ENCODE measurements at places on chromosomes 7 and 10.
A peak's percentile ranks its signal among the peaks of the same experiment; 100 is the strongest.

GRCh38 chr7:123792547-123792946 lies 43.7 kb upstream of the WASL start:
- no peak overlapping the region for H3K4me3 ChIP-seq
- no peaks in the 10 kb centered on the region for H3K27me3 ChIP-seq
- DNase-seq = no peak
- H3K27ac ChIP-seq = no peak overlapping the region

GRCh38 chr10:129192344-129193128 lies 274.5 kb upstream of the MGMT start:
- H3K27me3 ChIP-seq = peaks cover 3% of the 10 kb centered on the region
- H3K36me3 ChIP-seq = no peaks in the 10 kb centered on the region
- no peak overlapping the region for H3K27ac ChIP-seq
- no peak overlapping the region for H3K4me3 ChIP-seq

DNA sequence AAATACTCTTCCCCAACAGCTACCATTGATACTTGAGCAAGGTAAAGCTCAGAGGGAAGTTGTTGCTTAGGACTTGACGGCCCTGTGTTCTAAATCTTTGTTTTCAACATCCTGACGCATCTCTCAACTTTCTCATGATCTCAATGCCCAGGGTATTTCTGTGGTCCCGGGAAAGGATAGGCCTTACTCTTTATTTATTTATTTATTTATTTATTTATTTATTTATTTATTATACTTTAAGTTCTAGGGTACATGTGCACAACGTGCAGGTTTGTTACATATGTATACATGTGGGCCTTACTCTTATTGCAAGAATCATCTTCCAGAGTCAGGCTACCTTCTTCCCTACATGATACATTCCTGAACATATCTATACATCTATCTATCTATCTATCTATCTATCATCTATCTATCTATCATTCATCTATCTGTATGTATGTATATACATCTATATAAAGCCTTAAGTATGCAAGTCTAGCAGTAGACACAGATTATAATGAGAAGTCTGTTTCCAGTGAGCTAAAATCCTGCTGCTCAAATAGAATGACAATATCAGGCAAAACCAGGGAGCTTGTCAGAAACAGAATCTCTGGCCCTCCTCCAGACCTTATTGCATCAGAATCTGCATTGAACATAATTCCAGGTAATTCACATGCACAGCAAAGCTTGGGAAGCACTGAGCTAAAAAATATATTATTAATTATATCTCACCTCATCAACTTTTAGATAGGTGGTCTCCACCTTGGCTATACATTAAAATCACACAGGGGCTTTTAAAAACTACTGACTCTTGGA lies 12.2 kb upstream of the CPA5 start:
- peaks cover 23% of the 10 kb centered on the region for H3K27me3 ChIP-seq
- H3K4me1 ChIP-seq = no peaks in the 10 kb centered on the region
- no peak overlapping the region for H3K4me3 ChIP-seq
- no peak overlapping the region for H3K27ac ChIP-seq
- no peaks in the 10 kb centered on the region for H3K36me3 ChIP-seq
- DNase-seq = no peak

- DNase-seq = no peak
- no peak overlapping the region for H3K4me3 ChIP-seq
- H3K27me3 ChIP-seq = peaks cover 4% of the 10 kb centered on the region
- H3K27ac ChIP-seq = no peak overlapping the region
- no peaks in the 10 kb centered on the region for H3K36me3 ChIP-seq
Observed at GRCh38 chr7:78055001-78055573, 256.5 kb downstream of the PHTF2 start.

- H3K27me3 ChIP-seq = no peaks in the 10 kb centered on the region
- H3K4me3 ChIP-seq = no peak overlapping the region
- H3K27ac ChIP-seq = no peak overlapping the region
- no peak for DNase-seq
- no peaks in the 10 kb centered on the region for H3K4me1 ChIP-seq
- no peaks in the 10 kb centered on the region for H3K36me3 ChIP-seq
Observed at GRCh38 chr10:114498413-114499111, 94.3 kb upstream of the AFAP1L2 start.

GRCh38 chr7:2440608-2441245 lies 35.5 kb downstream of the GRIFIN start:
- no peaks in the 10 kb centered on the region for H3K27me3 ChIP-seq
- H3K4me1 ChIP-seq = peaks cover 10% of the 10 kb centered on the region
- no peak for DNase-seq
- no peaks in the 10 kb centered on the region for H3K36me3 ChIP-seq
- no peak overlapping the region for H3K4me3 ChIP-seq
- no peak overlapping the region for H3K27ac ChIP-seq

- DNase-seq = peak; percentile 75
- H3K27ac ChIP-seq = peak overlapping the region; percentile 72
- H3K4me3 ChIP-seq = peak overlapping the region; percentile 28
- H3K27me3 ChIP-seq = peaks cover 1% of the 10 kb centered on the region
- peaks cover 63% of the 10 kb centered on the region for H3K4me1 ChIP-seq
Observed at GRCh38 chr10:89115876-89116627, 91.1 kb downstream of the CH25H start.

GRCh38 chr7:29684787-29685650 lies 121.3 kb upstream of the WIPF3 start:
- H3K4me1 ChIP-seq = peaks cover 11% of the 10 kb centered on the region
- peak overlapping the region; percentile 78 for H3K27ac ChIP-seq
- no peaks in the 10 kb centered on the region for H3K36me3 ChIP-seq
- peak; percentile 68 for DNase-seq
- no peaks in the 10 kb centered on the region for H3K27me3 ChIP-seq

GRCh38 chr10:132873395-132873794 lies 69.0 kb downstream of the CFAP46 start:
- no peak overlapping the region for H3K27ac ChIP-seq
- H3K27me3 ChIP-seq = peaks cover 29% of the 10 kb centered on the region
- no peaks in the 10 kb centered on the region for H3K4me1 ChIP-seq
- peaks cover 5% of the 10 kb centered on the region for H3K36me3 ChIP-seq

DNA sequence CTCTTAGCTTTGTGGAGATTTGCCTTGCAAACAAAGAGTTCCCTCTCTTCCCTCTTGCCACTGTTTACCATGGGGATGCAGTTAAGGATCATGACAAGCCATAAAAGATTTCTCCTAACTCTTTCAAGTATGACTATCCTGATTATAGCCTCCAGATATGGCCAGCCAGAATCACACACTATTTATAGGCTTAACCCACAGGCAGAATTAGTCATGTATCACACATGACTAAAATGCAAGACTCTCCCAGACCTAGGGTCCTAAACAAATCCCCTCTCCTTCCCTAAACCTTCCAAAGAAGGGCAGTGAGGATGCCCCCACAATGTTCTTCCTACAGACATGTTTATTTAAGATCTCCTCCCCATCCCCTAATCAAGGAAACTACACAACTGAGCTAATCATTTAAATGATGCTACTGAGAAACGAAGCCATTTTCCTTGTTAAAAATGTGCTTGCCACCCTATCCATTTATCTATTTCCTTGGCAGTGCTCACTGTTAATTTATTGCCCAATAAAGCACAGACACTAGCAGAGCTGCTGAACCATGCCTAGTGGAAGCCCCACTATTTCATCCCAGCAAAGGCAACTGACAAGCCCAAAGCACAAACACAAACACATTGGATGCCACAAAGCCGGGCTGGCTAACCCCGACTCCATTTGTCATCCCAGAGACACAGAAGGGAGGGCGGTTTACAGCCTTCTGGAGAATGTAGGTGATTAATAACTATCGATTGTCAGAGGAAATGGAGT lies 363.4 kb downstream of the KCNMA1 start:
- no peaks in the 10 kb centered on the region for H3K27me3 ChIP-seq
- peaks cover 15% of the 10 kb centered on the region for H3K36me3 ChIP-seq
- DNase-seq = peak; percentile 96
- peaks cover 71% of the 10 kb centered on the region for H3K4me1 ChIP-seq

DNA sequence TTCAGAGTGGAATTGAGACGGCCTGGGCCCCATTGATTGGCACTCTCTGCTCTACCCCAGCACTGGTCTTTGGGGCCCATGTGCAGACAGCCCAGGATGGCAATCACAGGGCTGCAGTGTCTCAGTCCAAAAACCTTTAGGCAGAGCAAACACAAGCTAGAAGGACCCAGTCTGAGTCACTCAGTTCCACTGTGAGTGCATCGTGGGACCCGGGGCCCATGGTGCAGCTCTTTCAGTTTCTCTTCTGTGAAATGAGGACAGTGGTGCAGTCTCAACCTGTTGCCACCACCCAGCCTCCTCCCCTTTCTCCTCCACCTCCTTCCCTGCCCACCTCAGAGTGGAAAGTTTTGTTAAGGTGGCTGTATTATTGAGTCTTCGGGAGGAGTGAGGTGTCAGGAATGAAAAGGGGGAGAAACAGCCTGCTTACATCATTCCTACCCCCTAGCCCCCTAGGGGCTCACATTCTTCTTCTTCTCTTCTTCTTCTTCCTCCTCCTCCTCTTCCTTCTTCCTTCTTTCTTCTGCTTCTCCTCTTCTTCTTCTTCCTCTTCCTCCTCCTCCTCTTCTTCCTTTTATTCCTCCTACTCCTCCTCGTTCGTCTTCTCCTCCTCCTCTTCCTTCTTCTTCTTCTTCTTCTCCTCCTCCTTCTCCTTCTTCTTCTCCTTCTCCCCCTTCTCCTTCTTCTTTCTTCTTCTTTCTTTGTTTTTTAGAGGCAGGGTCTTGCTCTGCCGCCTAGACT lies 19.5 kb upstream of the CARD11 start:
- no peaks in the 10 kb centered on the region for H3K27me3 ChIP-seq
- no peaks in the 10 kb centered on the region for H3K4me1 ChIP-seq
- no peak overlapping the region for H3K27ac ChIP-seq
- no peaks in the 10 kb centered on the region for H3K36me3 ChIP-seq

DNA sequence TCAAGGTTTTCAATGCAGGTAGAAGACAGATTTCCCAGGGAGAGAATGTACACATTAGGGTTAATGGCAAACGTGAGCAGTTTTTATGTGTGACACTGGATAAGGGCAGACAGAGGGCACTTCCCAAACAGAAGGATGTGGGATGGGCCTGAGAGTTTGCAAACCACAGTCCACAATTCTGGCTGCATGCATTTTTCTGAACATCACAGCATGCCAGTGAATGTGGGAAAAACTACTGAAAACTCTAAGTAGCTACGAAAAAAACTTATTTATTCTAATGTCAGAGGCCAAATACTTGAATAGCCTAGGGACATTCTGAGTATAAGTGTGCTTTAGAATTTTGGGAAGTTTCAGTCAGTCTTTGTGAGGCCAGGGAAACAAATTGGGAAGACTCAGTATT lies 145.9 kb downstream of the NRCAM start:
- no peak for DNase-seq
- no peaks in the 10 kb centered on the region for H3K4me1 ChIP-seq
- H3K36me3 ChIP-seq = no peaks in the 10 kb centered on the region
- no peak overlapping the region for H3K27ac ChIP-seq
- peaks cover 2% of the 10 kb centered on the region for H3K27me3 ChIP-seq
- no peak overlapping the region for H3K4me3 ChIP-seq

DNA sequence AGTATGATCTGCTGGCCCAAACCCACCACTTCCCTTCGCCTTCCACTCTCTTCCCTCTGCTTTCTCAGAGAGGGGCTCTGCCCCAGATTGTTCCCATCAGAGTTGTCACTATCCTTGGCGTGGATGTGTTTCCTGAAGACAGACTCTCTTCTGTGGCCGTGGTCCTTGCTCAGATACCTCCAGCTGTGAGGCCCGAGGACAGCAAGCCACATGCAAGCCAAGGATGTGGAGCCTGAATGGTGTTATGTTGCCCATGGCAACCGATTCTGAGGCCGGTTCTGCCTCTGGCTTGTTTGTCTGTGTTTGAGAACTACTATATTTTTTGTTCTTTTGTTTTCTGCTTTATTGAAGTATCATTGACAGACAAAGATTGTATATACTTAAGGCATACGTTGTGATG lies 247.4 kb upstream of the PODXL start:
- H3K27ac ChIP-seq = no peak overlapping the region
- H3K27me3 ChIP-seq = peaks cover 18% of the 10 kb centered on the region
- DNase-seq = no peak

- H3K27me3 ChIP-seq = no peaks in the 10 kb centered on the region
- H3K36me3 ChIP-seq = no peaks in the 10 kb centered on the region
- no peak overlapping the region for H3K27ac ChIP-seq
- no peaks in the 10 kb centered on the region for H3K4me1 ChIP-seq
Observed at GRCh38 chr7:124364283-124364682, 331.4 kb upstream of the TMEM229A start.

DNA sequence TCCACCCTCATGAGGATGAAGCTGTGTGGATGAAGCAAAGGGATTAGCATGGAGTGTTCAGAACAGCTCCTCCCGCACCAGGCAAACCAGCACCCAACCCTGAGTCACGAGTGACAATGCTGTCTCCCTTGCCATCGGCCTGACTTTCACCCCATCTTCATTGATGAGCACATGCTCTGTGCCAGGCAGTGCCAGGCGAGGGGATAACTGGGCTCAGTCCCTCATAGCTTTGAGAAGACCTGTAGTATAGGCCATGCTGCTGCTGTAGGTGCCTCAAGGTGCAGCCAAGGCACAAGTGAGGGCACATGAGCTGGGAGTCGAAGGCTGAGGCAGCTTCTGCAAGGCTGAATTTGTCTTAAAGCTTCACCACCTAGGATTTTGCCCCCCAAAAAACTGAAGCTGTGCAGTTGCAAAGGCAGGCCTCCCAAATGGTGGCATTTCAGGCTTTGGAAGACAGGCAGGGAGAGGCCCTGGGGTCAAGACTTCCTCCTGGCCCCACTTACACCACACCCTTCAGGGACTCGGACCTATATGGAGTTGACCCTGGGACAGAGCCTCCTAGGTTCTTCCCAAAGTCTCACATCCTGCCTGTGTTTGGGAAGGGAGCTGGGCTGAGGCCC lies 54.2 kb upstream of the GDF10 start:
- no peak for DNase-seq
- H3K27me3 ChIP-seq = peaks cover 50% of the 10 kb centered on the region
- no peak overlapping the region for H3K4me3 ChIP-seq
- H3K4me1 ChIP-seq = no peaks in the 10 kb centered on the region
- no peak overlapping the region for H3K27ac ChIP-seq

GRCh38 chr10:1424648-1425047 lies 312.7 kb downstream of the ADARB2 start:
- no peak overlapping the region for H3K4me3 ChIP-seq
- no peaks in the 10 kb centered on the region for H3K36me3 ChIP-seq
- no peaks in the 10 kb centered on the region for H3K27me3 ChIP-seq
- no peak for DNase-seq
- no peaks in the 10 kb centered on the region for H3K4me1 ChIP-seq

DNA sequence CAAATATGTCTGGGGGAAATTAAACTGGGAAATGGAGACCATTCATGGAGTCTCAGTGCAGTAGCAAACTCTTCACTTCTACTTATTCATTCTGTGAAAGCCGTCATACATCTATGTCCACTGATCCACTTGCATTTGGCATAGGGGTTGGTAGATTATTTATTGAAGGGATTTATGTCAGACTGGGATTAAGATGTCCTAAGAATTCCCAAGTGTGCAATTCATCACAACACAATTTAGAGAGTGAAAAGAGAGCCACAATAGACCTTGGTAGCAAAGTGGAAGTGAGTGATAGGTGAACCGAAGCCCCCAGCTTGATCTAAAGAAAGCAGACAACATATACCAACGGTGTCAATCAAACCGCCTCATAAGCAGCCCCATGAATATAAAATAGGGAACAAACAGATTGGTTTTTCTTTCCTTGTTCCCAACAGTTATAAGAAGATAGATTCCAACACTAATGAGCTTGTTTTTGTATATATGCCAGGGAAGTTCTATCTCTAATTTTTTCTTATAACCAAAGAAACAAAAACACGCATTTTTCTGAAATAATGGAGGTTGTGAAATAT lies 234.3 kb downstream of the CACNA2D1 start:
- peaks cover 8% of the 10 kb centered on the region for H3K4me1 ChIP-seq
- H3K4me3 ChIP-seq = no peak overlapping the region
- no peaks in the 10 kb centered on the region for H3K27me3 ChIP-seq
- no peak overlapping the region for H3K27ac ChIP-seq
